Activated CD8-positive, alpha-beta T cell treated with anti-CD3 and anti-CD28 coated beads, Interleukin-2, amount 10 ng/mL, durations not matched to agents 7 days and 5 days (primary cell): ENCODE measurements at places on chromosomes 2 and 18. TPM values are rescaled to one million over a fixed set of nuclear protein-coding genes. Genes with fewer than 3 reads are reported as not detected.

DNA sequence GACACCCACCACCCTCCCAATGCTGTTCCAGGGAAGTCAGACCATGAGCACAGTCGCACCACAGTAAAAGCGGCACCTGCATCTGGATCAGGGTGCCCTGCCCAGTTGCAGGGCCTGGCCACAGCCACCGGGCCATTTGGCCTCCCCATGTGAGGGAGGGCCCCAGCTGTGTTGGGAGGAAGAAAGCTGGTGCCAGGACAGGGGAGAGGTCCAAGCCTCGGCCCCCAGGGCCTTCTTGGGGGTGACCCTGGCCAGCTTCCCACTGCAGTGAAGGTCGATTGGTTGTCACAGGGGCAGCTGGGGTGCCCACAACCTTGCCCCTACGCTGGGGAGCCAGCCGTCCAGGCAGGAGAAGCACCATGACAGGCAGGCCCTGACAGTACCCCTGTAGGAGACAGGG, 183.2 kb upstream of the RAB6C start:
- no peaks in the 10 kb centered on the region for H3K4me1 ChIP-seq
- H3K27ac ChIP-seq = no peak overlapping the region
- no peak for DNase-seq
- no peak overlapping the region for H3K4me3 ChIP-seq

- no peaks in the 10 kb centered on the region for H3K36me3 ChIP-seq
- H3K4me1 ChIP-seq = peaks cover 4% of the 10 kb centered on the region
- H3K4me3 ChIP-seq = no peak overlapping the region
- DNase-seq = no peak
Observed at GRCh38 chr2:152466980-152467676, 132.2 kb downstream of the FMNL2 start.

DNA sequence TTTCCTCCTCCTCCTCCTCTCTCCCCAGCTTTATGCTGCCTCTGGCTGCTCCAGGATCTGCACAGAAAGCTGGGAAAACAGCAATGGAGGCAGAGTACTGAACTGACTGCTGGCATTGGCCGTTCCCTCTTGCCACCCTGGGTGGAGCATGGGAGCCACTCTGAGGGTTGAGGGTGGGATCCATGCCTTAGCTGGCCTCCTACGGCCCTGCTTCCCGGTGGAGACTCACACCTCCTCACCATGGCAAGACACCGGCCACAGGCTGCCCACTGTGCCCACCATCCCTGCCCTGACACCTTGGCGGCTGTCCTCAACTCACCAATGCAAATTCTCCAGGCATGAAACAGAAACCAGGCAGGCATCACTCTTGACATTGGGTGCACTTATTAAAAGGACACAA, 832.3 kb upstream of the ID2 start:
- no peak overlapping the region for H3K4me3 ChIP-seq
- no peak overlapping the region for H3K27ac ChIP-seq
- H3K4me1 ChIP-seq = peaks cover 10% of the 10 kb centered on the region
- no peak for DNase-seq
- H3K36me3 ChIP-seq = no peaks in the 10 kb centered on the region
- no peaks in the 10 kb centered on the region for H3K27me3 ChIP-seq

DNA sequence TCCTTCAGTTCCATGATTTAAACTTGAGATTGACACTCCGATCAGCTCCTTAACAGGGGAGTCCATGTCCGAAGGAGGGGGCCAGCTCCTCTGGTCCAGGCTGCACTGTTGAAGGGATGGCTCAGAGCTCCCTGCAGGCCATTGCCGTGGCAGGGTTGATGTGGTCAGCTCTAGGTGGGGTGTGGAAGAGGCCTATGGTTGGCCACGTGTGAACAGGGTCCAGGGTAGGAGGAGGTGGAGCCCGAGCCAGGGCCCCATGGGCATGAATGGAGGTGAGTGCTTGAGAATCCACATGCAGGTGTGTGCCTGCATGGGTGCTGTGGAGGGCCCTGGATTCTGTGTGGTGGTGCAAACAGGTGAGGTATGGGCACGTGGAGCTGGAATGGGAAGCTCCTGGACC, 1.1 kb downstream of the SPEG start:
- peaks cover 2% of the 10 kb centered on the region for H3K4me1 ChIP-seq
- DNase-seq = no peak
- peaks cover 27% of the 10 kb centered on the region for H3K27me3 ChIP-seq
- no peaks in the 10 kb centered on the region for H3K36me3 ChIP-seq
- no peak overlapping the region for H3K4me3 ChIP-seq

- no peak overlapping the region for H3K4me3 ChIP-seq
- H3K4me1 ChIP-seq = no peaks in the 10 kb centered on the region
- no peak overlapping the region for H3K27ac ChIP-seq
- H3K27me3 ChIP-seq = no peaks in the 10 kb centered on the region
- H3K36me3 ChIP-seq = no peaks in the 10 kb centered on the region
Observed at GRCh38 chr2:16120591-16121180, 180.3 kb downstream of the MYCN start.

DNA sequence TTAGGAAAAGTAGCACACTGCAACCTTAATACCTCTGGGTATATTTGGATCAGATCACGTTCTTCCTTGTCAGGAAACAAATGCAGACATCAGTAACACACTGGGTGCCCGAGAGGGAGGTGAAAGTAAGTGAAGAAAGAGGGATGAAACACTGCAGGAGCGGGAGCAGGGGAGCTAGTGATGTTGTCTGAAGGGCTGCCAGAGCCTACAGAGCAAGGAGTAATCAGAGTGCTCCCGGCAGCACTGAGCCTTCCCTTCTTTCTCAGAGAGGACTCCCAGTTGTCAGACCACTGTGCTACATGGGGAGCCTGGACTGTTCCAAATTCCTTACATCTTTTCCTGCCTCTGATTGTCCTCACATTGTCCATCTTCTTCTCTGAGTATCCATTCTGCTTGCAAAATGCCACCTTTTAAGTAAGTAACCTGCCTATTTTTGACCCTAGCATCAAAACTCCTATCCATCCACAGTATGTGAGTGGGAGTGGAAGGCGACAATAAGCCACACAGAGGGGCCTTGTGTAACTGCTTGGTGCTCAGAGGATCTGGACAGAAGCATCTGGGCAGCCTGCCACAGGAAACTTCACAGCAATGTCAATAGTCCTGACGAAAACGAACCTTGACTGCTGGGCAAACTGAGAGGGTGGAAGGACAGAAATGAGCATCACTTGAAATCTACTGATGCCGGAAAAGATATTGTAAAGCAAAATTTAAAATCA, 10.8 kb upstream of the NAB1 start:
- H3K36me3 ChIP-seq = no peaks in the 10 kb centered on the region
- H3K4me1 ChIP-seq = no peaks in the 10 kb centered on the region
- H3K27me3 ChIP-seq = no peaks in the 10 kb centered on the region
- no peak overlapping the region for H3K4me3 ChIP-seq

DNA sequence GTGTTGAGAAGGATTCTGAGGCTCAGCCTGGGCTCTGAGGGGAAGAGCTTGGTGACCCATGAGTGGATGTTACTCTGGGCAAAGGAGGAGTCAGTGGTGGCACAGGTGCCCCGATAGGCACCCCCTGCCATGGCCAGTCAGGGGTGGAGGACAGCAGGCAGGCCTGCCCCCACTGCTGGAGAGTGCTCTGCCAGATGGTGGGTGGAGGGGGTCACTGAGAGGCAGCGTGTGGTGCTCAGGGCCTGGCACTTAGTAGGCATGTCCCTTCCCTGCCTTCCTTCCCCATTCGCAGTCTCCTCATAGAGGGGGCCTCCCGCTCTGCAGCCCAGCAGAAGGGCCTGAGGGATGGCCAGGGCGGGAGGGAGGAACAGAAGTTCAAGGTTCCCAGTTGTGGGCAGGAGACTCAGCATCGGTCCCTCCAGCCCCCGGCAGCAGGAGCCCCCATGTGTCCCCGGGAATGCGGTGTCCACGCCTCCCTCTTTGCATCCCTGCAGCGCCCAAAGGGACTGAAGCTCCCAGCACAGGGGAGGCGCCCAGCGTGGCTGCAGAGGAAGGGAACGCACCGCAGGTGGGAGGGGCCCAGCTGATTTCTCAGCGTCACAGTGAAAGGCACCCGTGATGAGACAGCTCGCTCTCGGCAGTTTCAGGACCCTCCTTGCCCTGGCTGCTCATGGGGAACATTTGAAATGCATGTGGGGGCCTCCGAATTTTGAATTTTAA, 5.7 kb upstream of the SNED1 start:
- H3K27me3 ChIP-seq = peaks cover 7% of the 10 kb centered on the region
- no peaks in the 10 kb centered on the region for H3K4me1 ChIP-seq
- no peaks in the 10 kb centered on the region for H3K36me3 ChIP-seq
- no peak overlapping the region for H3K27ac ChIP-seq

- H3K27ac ChIP-seq = no peak overlapping the region
- no peaks in the 10 kb centered on the region for H3K4me1 ChIP-seq
- DNase-seq = peak; percentile 22
Observed at GRCh38 chr2:11073251-11073650, 82.0 kb upstream of the SLC66A3 start.

DNA sequence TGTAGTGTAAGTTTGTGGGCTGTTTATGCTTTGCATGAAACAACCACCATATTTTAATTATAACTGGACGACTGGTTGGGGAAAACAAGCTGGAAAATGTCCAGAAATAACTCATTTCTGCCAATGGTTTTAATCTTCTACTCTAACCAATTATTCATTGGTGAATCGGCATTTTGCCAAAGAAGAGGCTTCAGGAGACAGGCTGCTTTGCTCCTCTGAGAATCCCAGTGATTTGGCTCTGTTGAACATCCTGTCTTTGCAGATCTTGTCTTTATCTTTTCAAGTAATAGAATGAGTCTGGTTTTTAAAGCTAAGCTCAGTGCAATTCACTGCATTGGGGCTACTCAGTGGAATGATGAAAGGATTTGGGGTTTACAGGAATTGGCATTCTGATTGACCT, 109.6 kb downstream of the APOB start:
- no peaks in the 10 kb centered on the region for H3K4me1 ChIP-seq
- no peak overlapping the region for H3K27ac ChIP-seq
- no peaks in the 10 kb centered on the region for H3K36me3 ChIP-seq
- H3K4me3 ChIP-seq = no peak overlapping the region
- DNase-seq = no peak

DNA sequence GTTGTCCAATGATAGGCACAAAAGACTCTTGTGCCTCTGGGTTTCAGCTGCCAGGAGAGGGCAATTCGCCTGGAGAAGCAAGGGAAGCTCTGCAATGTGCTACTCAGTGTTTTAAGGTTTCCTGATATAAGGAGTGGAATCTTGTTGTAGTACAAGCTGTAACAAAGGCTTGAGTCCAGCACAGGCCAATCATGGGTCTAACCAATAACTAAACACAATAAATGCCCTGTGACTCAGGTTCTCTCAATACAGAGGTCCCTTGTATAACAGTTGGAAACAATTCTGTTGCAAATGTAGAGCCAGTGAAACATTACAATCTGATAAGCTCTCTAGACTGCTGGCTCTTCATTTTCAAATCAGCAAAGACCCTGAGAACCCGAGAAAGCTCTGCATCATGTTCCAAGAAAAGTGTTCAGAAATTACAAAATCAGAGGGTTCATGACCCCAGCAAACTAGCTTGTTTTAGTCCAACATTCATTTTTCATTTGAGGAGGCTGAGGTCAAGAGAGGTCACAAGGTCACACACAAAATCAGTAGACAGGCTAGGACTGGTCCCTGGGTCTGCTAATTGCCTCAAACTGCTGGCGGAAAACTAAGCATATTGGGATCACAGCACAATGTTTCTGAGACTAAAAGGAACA, 59.0 kb upstream of the DNMT3A start:
- H3K27me3 ChIP-seq = no peaks in the 10 kb centered on the region
- DNase-seq = no peak
- H3K4me1 ChIP-seq = peaks cover 40% of the 10 kb centered on the region
- peak overlapping the region; percentile 57 for H3K27ac ChIP-seq

- H3K4me1 ChIP-seq = no peaks in the 10 kb centered on the region
- DNase-seq = no peak
- no peaks in the 10 kb centered on the region for H3K27me3 ChIP-seq
- H3K27ac ChIP-seq = no peak overlapping the region
- no peak overlapping the region for H3K4me3 ChIP-seq
Observed at GRCh38 chr18:33854086-33854826, 276.2 kb downstream of the ASXL3 start.

DNA sequence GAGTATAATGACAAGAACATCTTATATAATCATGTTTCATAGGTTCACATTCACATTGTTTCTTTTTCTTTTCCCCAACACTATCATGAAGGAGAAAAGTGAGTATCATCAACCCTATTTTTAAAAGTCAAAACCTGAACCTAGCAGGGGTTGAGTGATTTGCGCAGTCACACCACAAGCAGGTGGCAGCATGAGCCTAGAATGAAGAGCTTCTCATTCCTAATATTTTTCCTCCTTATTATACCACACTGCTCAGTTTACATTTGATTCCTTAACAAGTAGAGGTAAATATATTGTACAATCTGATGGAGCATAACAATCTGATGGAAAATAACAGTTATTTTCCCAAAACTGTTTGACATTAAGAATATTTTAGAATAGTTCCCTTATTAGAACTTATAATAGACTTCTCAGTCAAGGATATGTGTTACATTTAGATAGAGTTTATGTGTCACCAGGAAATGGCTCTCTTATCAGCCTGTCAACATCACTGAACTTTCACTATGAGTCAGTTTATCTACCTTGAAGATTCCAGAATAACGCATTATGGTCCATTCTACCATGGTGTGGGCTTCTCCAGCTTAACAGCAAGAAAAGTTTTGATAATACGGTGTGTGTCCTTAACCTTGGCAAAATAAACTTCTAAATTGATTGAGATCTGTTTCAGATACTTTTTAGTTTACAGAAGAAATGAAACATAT, 119.5 kb downstream of the NEB start:
- DNase-seq = no peak
- peaks cover 18% of the 10 kb centered on the region for H3K4me1 ChIP-seq
- H3K27ac ChIP-seq = peak overlapping the region; percentile 73

GRCh38 chr18:73774811-73775509, 372.7 kb downstream of the FBXO15 start:
- H3K36me3 ChIP-seq = no peaks in the 10 kb centered on the region
- H3K27me3 ChIP-seq = no peaks in the 10 kb centered on the region
- H3K4me3 ChIP-seq = no peak overlapping the region
- H3K27ac ChIP-seq = no peak overlapping the region

GRCh38 chr18:56900195-56901094, 246.4 kb upstream of the BOD1L2 start:
- no peak overlapping the region for H3K27ac ChIP-seq
- DNase-seq = no peak
- H3K27me3 ChIP-seq = no peaks in the 10 kb centered on the region
- no peaks in the 10 kb centered on the region for H3K36me3 ChIP-seq

- no peaks in the 10 kb centered on the region for H3K36me3 ChIP-seq
- H3K27me3 ChIP-seq = no peaks in the 10 kb centered on the region
- DNase-seq = peak; percentile 20
- H3K27ac ChIP-seq = no peak overlapping the region
- H3K4me1 ChIP-seq = no peaks in the 10 kb centered on the region
Observed at GRCh38 chr18:52903857-52904256, 563.9 kb downstream of the DCC start.

GRCh38 chr18:48842259-48843061, 108.3 kb downstream of the SMAD7 start:
- peaks cover 7% of the 10 kb centered on the region for H3K27me3 ChIP-seq
- H3K4me1 ChIP-seq = peaks cover 70% of the 10 kb centered on the region
- no peaks in the 10 kb centered on the region for H3K36me3 ChIP-seq
- H3K4me3 ChIP-seq = peak overlapping the region; percentile 55

- no peaks in the 10 kb centered on the region for H3K36me3 ChIP-seq
- no peak overlapping the region for H3K4me3 ChIP-seq
- H3K4me1 ChIP-seq = no peaks in the 10 kb centered on the region
- DNase-seq = no peak
Observed at GRCh38 chr2:231347081-231347480, 48.4 kb upstream of the B3GNT7 start.

HJURP gene
- total RNA-seq = 128 TPM

KATNAL2 gene
- 0.76 TPM for total RNA-seq

GTF2A1L gene
- not detected for total RNA-seq

PLCL1 gene
- 0.08 TPM for total RNA-seq

ACTG2 gene
- 0.81 TPM for total RNA-seq

RBM44 gene
- 0.73 TPM for total RNA-seq

ATG16L1 gene
- 47.2 TPM for total RNA-seq

IL1RL2 gene
- not detected for total RNA-seq
